NCI-H1436 (cell line): ENCODE measurements at places on chromosomes 3 and 15.

GRCh38 chr3:82143661-82144412 is 382.4 kb upstream of the GBE1 start:
- no peak for DNase-seq

DNA sequence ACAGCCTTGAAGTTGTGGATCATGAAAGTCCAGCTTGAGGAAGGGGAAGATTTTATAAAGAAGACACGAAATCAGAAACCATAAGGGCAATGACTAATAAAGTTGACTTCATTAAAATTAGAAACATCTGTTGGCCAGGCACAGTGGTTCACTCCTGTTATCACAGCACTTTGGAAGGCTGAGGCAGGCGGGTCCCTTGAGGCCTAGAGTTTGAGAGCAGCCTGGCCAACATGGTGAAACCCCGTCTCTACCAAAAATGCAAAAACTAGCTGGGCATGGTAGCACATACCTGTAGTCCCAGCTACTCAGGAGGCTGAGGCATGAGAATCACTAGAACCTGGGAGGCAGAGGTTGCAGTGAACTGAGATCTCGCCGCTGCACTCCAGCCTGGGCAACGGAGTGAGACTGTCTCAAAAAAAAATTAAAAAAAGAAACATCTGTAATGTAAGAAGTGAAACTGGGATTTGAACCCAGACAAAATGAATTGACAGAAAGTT is 7.9 kb upstream of the UBXN7 start:
- no peak for DNase-seq

GRCh38 chr3:53845103-53845880 is 927 bp downstream of the CHDH start:
- DNase-seq: no peak

- DNase-seq: no peak
These were observed 144.6 kb upstream of the TMCO5A start for GRCh38 chr15:37789881-37790280.

GRCh38 chr3:195068084-195069080 is 202.6 kb downstream of the XXYLT1 start:
- peak; percentile 27 for DNase-seq

GRCh38 chr15:59197454-59197853 is 9.2 kb upstream of the LDHAL6B start:
- DNase-seq: no peak

DNA sequence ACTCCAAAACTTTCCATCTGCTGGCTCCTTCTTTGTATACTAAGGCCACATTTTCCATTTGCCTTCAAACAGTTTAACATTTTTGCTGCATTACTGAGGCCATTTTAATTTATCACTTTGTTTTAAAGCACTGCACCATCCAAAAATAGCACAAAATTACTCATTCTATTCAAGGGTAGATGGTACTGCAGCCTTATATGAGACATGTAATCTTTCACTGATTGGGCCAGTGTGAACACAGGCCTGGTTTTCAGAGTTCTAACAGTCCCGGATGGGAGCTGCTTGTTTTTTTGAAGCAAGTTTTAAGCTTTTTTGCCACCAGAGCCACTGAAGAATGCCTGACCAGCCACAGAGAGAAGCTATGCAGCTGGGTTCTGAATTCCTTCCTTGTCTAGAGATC is 172.3 kb upstream of the TSC22D2 start:
- no peak for DNase-seq

GRCh38 chr15:65845826-65846519 is 23.3 kb upstream of the RAB11A start:
- no peak for DNase-seq

- no peak for DNase-seq
These were observed 92.8 kb downstream of the SRGAP3 start for GRCh38 chr3:9156604-9157003.

DNA sequence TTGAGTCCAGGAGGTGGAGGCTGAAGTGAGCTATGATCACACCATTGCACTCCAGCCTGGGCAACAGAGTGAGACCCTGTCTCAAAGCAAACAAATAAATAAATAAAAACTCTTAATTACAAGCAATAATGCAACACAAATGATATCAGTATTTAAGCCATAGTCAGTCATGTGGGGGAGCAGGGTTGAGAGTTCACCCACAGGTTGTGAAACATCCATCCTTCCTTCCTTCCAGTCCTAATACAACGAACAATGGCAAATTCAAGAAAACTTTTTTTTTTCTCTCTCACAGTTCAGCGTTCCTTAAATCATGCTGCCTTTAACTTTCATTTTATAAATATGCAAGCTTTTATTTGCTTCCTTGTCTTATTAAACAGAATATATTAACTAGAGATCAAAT is 24.1 kb downstream of the ZNF592 start:
- no peak for DNase-seq

GRCh38 chr3:37526511-37526910 is 335.2 kb upstream of the CTDSPL start:
- DNase-seq: no peak

DNA sequence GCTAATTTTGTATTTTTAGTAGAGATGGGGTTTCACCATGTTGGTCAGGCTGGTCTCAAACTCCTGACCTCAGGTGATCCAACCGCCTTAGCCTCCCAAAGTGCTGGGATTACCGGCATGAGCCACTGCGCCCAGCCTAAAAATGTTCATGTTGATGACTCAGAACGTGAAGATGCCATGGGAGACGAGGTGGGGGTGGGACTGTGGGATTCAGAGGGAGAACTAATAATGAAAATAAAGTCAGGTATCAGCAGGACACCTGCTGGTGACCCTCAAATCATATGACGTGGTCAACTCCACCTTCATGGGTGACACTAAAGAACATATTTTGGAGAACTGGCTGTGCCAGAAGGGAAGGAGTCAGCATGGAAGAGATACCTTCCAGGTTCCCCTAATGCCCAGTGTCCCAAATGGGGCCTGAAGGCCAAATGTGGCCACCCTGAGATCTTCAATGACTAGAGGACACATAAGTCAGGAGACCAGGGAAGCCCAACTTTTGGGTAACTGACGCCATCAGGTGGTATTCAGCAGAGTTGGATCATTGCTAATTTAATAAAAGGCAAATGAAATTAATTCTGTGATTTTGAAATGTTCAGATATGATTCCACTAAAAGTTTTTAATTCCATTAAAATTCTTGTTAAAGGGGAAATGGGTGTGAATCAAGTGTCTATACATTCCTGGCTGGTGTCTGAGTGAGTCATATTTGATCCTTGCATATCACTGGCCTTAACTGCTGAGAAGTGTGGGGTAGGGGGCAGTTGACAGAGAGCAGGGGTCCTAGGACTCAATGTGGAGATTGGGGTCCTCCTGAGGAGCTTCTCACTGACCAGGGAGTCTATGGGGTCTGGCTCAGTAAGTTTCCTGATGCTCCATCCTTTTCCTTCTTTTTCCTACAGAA is 88.6 kb upstream of the GSK3B start:
- DNase-seq: peak; percentile 11

DNA sequence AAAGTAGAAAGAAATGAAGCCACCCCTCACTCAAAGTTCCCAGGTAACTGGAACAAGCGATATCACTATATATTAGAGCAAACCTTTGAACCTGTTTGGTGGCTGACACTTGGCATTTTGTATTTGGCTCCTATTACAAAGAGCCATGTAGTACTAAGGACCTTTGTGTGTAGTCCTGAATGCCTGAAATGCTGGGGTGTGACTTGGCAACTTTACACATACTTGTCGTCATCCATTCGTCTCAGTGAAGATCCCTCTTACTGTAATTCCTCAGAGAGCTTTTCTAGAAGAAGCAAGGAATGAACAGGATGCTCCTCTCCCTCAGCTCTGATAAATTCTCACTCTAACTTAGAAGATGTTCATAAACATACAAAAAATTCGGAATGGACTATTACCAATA is 216.1 kb upstream of the CDIN1 start:
- DNase-seq: no peak

GRCh38 chr3:160748787-160749186 is 7.2 kb upstream of the PPM1L start:
- DNase-seq: no peak

GRCh38 chr15:37105889-37106288 is 5.5 kb upstream of the MEIS2 start:
- no peak for DNase-seq

GRCh38 chr3:133966954-133967353 is 62.8 kb downstream of the SLCO2A1 start:
- DNase-seq: no peak

- DNase-seq: no peak
These were observed 289.9 kb downstream of the SHOX2 start for GRCh38 chr3:157816296-157816695.

- DNase-seq: no peak
These were observed 127.9 kb downstream of the CD47 start for GRCh38 chr3:107962946-107963345.

GRCh38 chr3:109257269-109257668 is 59.0 kb downstream of the DPPA2 start:
- DNase-seq: no peak

GRCh38 chr3:128330214-128330842 is 136.4 kb downstream of the DNAJB8 start:
- DNase-seq: no peak

DNA sequence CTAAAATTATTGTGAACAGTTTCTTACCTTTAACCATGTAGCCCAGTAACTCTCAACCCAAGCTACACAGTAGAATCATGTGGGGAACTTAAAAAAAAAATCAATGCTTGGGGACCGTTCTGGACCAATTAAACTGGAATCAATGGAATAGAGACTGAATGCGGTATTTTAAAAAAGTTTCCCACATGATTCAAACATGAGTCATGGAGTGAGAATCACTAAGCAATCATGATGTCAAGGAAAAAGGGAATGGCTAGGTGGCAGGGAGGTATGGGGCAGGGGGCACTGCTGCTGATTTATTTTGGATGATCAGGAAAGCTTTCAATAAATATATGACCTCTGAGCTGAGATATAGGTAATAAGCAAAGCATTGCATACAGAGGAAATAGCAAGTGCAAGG is 250.5 kb upstream of the RORA start:
- no peak for DNase-seq

GRCh38 chr3:114089675-114090074 is 33.1 kb downstream of the QTRT2 start:
- no peak for DNase-seq

GRCh38 chr15:44183363-44183762 is 11.7 kb downstream of the FRMD5 start:
- no peak for DNase-seq

DNA sequence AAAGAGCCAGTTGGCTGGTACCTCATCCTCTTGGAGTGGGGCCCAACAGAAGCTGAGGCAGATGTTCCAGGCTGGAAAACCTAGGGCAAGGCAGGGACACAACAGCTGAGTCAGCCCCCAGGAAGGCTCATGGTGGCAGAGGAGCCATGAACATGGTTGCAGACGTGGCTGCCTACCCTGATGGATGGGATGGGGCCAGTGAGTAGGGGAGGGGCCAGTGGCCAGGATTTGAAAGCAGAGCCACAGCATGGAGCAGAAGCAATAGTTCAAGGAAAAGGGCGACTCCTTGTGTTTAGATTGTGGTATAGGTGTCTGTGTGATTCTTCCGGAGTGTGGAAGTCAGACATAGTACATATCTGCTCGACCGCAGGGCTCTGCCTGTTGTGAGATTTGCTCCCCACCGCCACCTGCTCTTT is 24.2 kb downstream of the PXYLP1 start:
- DNase-seq: no peak

DNA sequence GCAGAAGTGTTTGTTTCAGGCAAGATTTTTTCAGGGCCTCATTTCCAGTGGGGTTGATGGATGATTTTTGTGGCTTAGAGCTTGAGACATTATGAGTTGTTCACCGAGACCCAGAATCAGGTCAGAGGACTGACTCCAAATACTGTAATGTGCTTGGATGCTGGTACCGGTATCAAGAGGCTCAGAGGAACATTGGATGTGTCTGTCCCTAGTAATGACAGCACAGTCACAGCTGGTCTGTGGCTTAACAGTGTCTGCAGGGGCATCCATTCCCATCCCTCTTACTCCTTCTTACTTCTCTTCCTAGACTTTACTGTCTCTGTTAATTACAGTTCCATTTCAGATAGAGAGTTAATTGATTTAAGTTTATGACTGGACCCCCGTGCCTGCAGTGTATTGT is 107.8 kb downstream of the PTPRG start:
- DNase-seq: no peak

GRCh38 chr15:91853948-91854638 is 585 bp downstream of the SLCO3A1 start:
- no peak for DNase-seq

DNA sequence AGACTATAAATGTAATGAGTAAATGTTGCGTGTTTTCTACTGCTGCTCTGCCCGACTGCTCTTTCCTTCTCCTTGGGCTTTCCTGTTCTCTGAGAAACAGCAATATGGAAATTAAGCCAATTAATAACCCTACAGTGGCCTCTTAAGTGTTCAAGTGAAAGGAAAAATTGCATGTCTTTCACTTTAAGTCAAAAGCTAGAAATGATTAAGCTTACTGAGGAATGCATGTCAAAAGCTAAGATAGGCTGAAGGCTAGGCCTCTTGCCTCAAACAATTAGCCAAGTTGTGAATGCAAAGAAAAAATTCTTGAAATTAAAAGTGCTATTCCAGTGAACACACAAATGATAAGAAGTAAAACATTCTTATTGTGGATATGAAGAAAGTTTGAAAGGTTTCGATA is 55.0 kb downstream of the ATP2C1 start:
- DNase-seq: no peak

- DNase-seq: no peak
These were observed 98.0 kb upstream of the TLE3 start for GRCh38 chr15:70195587-70196305.

DNA sequence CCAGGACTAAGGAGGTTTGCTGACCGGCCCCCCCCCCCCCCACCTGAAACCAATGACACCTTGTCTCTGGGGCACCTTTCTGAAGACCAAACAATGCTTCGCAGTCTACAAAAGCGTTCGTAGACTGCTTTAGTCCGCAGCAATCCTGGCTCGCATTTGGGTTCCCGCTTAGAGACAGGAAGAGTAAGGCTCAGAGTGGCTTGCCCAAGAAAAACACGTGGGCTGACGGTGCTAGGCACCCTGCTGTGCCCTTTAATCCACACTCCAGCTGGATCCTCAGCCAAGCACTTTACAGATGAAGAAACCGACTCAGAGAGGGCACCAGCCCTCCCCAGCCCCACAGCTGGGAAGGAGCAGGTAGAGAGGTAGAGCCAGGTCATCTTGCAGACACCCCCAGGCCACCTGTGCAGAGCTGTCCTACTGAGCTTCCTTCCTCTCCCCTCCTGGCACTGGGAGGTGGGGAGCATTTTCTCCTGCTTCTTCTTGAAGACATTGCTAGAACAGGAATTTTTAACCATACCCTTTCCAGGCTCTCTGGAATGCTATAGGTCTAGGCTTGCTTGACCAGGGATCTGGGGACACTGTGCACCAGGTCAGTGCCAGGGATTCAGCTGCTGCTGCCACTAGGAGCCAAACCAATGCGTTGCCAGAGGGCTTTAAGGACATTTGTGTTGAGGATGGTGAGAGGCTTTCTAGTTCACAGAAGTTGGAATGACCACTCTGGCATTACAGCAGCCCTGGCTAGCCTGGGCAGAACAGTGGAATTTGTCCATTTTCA is 1.0 kb upstream of the KLF15 start:
- DNase-seq: no peak

DNA sequence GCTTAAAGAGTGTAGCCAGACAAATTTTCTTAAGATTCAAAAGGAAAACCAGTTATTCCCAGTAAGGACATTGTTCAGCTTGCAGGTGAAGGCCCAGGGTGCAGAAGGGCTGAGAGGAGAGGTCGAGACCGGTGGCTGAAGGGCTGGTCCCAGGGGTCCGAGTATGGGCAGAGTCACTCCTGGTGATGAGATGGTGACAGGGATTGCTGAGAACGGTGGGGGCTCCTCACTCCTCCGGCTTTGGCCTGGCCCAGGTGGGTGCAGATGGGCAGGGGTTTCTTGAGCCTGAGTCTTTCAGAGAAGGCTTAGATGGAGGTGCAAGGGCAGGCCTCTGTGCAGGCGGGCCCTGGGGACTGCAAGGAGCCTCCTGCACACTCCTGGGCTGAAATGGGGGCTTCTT is 56.2 kb downstream of the ZNF445 start:
- DNase-seq: no peak
